ENCODE measurements at places on chromosomes 7 and 10.

GRCh38 chr7:23287612-23288011 lies 11.5 kb upstream of the MALSU1 start:
- DNase-seq = no peak

GRCh38 chr7:123669485-123669884 lies 13.8 kb downstream of the LMOD2 start:
- no peak for DNase-seq

DNA sequence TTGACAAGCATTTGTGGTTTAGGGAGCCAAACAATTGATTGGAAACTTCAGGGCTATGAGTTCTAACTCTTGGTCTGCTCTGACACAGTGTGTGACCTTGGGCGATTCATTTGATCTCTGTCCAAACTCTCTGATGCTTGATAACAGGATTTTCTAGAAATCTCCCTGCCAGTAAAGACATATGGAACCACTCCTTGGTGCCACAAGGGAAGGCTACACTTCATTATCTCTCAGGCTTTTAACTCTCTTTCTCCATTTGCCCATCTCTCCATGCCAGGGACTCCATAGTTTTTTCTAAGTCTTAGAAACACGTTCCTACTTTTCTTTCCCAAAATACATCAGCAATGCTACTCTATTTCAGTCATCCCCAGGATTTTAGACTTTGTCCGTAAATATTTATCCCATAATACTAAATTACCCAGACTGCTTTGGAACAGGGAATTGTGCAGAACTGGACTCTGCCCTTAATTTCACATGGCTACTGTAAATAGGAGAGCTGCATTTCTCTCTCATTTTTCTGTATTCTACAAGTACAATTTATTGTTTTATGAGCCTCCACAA lies 488.2 kb downstream of the SUGCT start:
- no peak for DNase-seq

GRCh38 chr7:37765421-37765829 lies 81.9 kb downstream of the GPR141 start:
- DNase-seq = no peak

GRCh38 chr7:20470726-20471125 lies 140.0 kb downstream of the ITGB8 start:
- DNase-seq = no peak

DNA sequence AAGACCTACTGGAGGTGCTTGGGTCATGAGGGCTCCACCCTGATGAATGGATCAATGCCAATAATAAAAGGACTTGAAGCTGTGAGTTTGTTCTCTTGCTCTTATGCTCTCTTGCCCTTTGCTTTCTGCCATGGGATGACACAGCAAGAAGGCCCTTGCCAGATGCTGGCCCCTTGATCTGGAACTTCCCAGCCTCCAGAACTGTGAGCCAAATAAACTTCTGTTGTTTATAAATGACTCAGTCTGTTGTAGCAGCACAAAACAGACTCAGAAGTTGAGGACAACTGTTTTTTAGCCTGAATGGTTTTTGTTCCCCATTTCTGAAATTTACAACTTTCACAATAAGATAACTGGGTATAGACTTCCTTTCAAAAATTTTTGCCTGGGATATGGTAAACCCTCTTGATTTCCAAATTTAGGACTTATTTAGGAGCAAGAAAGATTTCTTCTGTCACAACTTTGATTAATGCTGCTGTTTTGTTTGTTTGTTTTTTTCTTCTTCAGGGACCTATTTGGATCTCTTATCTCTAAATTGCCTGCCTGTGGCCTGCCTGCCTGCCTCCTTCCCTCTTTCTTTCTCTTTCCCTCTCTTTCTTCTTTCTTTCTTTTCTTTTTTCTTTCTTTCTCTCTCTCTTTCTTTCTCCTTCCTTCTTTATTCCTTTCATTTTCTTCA lies 12.1 kb downstream of the ENTPD1 start:
- no peak for DNase-seq

- DNase-seq = no peak
Measured at GRCh38 chr7:157964016-157964415, 623.6 kb downstream of the PTPRN2 start.

DNA sequence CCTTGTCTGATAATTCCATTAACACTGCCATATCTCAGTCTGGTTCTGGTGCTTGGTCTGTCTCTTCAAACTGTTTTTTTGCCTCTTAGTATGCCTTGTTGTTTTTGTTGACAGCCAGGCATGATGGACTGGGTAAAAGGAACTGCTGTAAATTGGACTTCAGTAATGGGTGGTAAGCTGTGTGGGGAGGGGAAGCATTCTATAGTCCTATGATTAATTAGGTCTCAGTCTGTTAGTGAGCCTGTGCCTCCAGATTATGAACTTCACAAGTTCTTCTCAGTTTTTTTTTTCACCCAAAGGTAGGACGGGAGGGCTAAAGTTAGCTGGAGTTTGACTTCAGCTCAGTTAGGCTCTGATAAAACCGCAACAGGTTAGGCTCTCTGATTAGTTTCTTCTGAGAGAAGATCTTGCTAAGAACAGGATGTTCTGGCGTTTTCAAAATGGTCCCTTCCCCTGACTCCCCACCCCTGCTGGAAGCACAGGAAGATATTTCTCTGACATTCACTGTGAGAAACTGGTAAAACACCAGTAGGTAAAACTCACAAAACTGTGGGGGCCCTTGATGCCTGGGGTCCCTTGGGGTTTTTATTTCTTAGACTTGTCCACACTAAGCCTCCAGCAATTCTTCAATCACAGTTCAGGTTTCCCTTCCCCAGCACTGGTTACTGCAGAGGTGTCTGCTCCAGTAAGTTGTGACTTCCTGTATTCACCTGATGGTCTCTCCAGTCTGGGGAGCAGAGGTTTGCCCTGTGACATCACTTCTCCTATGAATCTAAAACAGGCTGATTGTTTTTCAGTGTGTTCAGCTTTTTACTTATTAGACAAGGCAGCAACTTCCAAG lies 43.3 kb upstream of the CCDC71L start:
- DNase-seq = no peak

GRCh38 chr7:2326951-2327350 lies 12.7 kb upstream of the SNX8 start:
- no peak for DNase-seq

DNA sequence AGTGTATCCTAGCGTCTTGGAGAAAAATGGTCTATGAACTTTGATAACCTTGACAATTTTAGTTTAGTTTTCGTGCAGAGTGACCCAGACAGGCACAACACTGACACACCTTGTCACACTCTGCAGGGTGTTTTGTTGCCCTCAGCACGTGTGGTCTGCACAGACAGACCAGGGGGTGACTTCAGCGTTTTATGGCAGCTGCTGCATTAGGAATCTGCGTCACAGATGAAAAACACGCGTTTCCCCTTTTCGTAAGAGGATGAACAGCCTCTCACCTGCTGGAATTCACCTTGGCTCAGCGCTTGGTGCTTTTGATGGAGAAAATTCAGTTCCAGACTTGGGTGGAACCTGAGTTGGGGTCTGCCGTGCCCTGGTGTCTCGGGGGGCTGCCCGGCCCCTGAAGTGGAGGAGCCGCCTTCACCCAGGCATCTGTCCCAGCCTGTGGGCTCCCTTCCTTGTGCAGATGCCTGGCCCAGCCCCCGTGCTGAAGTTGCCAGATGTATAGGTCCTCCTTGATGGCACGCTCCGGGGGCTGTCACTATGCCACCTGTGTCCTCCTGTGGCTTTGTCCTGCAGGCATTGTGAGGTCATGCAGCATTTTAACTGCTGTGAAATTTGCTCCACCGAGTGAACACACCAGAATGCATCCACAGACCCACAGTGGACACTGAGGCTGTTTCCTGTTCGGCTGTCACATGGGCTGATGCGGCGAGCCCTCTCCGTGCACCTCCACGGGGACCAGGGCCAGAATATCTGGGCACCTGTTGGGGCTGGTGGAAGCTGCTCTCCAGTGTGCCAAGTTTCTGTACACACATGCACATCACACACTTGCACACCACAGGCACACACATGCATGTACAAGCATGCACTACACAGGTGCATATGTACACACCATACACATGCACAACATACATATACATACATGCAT lies 18.3 kb downstream of the INPP5A start:
- DNase-seq = no peak

GRCh38 chr10:59133841-59134593 lies 42.4 kb upstream of the PHYHIPL start:
- DNase-seq = no peak

DNA sequence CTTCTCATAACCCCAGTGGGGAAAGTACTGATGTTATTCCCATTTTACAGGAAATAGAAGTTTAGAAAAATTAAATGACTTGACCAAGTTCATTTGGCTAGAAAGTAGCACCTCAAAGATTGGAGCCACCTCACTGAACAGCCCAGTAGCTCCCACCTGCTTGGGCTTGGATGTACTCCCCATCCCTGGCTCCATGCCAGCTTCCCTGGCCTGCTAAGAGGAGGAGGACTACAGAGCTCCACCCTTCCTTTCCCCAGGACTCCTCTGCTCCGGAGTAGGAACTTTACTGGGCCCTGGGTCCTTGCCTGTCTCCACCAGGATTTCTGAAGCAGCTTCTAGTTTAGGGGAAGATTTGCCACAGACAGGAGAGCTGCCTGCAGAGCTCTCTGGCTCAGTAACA lies 3.1 kb downstream of the HPS6 start:
- DNase-seq = no peak

DNA sequence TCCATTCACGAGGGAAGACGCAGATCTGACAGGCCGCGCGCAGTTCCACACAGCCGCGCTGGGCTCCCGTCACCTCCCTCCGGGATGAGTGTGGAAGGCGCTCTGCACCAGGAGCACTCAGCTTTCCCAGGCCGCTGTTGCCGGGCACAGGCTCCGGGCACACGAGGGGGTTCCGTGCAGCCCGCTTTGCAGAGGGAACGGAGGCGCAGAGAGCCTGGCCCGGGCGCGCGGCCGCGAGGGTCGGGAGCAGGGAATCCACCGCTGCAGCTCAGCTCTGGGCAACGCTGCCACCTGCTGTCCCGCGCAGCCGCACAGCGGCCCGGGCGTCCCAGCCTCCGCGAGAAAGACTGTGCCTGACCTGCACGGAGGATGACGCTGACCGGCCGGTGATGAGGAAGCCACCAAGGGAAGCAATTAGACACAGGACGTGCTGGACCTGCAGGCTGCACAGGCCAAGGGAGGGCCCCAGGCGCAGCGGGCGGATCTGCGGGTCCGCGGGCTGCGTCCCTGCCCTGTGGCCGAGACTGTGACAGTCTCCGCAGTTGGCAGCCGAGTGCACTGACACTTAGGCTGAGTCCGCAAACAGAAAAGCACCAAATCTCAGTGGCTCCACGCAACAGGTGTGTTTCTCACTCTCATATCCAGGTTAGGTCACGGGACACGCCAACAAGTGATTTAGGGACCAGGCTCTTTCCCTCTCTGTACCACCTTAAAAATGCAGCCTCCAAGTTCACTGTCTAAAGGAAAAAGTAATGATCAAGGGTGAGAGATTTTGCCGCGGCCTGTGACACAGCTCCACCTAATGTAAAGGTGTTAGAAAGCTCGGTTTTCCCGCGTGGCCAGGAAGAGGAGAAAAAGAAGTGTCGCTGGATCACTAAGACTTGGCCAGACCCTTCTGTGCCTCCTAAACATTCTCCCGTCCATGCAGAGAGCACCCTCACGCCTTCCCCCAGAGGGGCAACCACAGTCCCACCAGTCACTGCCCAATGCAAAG lies 94.5 kb downstream of the SEC61G start:
- DNase-seq = peak; percentile 69

DNA sequence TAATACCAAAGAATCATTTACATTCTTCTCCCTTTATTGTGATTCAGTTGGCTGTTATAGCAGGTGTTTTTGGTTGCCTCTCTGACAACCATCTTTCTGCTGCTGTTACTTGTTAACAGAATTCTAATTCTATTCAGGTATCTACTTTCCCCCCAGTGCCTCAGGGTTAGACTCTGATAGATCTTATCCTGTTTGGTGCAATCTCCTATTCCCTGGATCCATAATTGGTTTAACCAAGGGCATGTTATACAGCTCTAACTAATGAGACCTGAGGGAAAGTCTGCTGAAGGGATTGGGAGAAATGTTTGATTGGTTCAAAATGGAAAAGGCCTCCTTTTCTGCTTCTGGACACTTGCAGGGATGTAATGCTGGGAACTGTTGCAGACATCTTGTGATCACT lies 161.5 kb downstream of the GPR158 start:
- no peak for DNase-seq

DNA sequence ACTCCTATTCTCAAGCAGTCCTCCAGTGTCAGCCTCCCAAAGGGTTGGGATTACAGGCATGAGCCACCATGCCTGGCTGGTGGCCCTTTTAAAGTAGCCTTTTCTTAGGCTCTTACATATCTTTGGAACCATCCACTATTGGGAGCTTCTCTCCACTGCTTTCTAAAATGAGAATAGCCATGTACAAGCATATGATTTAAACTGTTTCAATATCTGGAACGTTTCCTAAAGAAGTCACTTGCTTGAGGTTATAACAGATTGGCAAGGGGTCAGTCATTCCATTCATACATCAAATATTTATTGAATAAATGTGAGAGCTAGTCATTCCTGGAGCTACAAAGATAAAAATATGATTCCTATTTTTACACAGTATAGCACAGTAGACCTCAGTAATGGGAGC lies 97.4 kb upstream of the LRGUK start:
- DNase-seq = no peak

GRCh38 chr7:176381-176780 lies 16.0 kb upstream of the FAM20C start:
- DNase-seq = no peak

DNA sequence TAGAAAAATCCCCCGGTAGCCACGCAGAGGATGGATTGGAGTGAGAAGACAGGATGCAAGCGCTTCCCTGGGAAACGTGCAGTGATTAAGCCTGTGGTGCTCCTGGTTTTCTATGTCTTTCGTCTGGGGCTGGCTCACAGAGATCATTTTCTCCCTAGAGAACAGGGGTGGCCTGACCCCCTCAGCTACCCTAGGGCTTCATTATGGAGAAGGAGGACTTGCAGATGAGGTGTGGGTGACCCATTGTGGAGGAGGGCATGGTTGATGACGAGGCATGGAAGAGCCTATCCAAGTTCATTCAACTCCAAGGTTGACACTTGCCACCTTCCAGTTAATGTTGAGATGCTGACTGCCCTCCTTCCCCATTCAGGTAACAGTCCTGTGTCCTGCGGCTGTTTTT lies 75.9 kb downstream of the VSTM4 start:
- no peak for DNase-seq

- DNase-seq = peak; percentile 25
Measured at GRCh38 chr7:135645296-135645904, 16.9 kb upstream of the STMP1 start.

- peak; percentile 14 for DNase-seq
Measured at GRCh38 chr10:25017154-25017590, 760 bp downstream of the THNSL1 start.

GRCh38 chr10:8407501-8408021 lies 353.1 kb downstream of the GATA3 start:
- DNase-seq = no peak

- no peak for DNase-seq
Measured at GRCh38 chr7:701086-701671, 25.3 kb upstream of the DNAAF5 start.

DNA sequence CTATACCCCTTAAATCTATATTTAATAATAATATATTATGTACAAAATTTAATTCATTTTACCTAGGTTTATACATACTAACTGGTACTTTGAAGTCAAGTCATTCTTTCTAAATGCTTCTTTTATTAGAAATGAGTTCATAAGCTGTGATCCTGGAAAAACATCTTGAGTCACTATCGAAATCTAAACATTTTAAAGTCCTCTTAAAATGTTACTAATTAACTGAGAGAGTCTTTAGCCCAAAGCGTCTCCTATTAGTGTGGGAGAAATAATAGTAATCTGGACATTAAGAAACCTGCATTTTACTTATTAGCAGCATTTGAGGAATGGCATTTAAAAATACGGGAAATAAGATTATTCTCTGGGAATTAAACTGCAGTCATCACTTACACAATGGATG lies 142.7 kb downstream of the CTNNA3 start:
- DNase-seq = no peak

GRCh38 chr7:80623503-80624252 lies 14.8 kb upstream of the CD36 start:
- DNase-seq = no peak

All from AG08396 (cell line).